ENCODE measurements at places on chromosomes 12 and 14.

GRCh38 chr14:84029246-84029645 is 1500.7 kb upstream of the FLRT2 start:
- no peak for DNase-seq

DNA sequence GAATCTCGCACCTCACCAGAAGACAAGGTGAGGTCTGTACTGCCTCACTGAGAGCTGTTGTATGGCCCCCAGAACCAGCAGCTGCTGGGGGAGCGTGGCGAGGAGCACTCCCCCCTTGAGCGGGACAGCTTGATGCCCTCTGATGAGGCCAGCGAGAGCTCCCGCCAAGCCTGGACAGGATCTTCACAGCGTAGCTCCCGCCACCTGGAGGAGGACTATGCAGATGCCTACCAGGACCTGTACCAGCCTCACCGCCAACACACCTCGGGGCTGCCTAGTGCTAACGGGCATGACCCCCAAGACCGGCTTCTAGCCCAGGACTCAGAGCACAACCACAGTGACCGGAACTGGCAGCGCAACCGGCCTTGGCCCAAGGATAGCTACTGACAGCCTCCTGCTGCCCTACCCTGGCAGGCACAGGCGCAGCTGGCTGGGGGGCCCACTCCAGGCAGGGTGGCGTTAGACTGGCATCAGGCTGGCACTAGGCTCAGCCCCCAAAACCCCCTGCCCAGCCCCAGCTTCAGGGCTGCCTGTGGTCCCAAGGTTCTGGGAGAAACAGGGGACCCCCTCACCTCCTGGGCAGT is 9.3 kb downstream of the CACNB3 start:
- DNase-seq: no peak

GRCh38 chr12:6955108-6956020 is 4.2 kb downstream of the PTPN6 start:
- DNase-seq: no peak

GRCh38 chr14:40204441-40205175 is 772.4 kb upstream of the FBXO33 start:
- no peak for DNase-seq

DNA sequence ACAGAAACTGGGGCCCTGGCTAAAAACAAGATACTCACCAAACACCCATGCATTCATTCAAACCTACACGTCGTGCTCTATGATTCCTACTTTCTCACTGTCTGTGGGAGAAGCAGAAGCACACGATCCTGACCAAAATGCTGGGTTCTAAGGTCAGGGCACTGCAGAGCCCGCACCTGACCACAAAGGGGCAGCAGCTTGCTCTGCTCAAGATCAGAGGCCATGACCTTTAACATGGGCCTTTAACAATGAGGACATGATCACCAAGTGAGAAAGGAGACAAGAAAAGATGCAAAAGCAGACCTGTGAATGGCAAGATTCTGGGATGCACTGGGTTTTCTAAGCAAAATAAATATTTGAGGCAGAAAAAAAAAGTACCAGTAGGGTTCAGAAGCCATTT is 40.1 kb upstream of the VPS33A start:
- no peak for DNase-seq
